Stimulated activated CD4-positive, alpha-beta T cell treated with anti-CD3 and anti-CD28 coated beads, Interleukin-15, amount 100 ng/mL, for 48 hours (primary cell): ENCODE measurements at places on chromosomes 12 and 14.

DNA sequence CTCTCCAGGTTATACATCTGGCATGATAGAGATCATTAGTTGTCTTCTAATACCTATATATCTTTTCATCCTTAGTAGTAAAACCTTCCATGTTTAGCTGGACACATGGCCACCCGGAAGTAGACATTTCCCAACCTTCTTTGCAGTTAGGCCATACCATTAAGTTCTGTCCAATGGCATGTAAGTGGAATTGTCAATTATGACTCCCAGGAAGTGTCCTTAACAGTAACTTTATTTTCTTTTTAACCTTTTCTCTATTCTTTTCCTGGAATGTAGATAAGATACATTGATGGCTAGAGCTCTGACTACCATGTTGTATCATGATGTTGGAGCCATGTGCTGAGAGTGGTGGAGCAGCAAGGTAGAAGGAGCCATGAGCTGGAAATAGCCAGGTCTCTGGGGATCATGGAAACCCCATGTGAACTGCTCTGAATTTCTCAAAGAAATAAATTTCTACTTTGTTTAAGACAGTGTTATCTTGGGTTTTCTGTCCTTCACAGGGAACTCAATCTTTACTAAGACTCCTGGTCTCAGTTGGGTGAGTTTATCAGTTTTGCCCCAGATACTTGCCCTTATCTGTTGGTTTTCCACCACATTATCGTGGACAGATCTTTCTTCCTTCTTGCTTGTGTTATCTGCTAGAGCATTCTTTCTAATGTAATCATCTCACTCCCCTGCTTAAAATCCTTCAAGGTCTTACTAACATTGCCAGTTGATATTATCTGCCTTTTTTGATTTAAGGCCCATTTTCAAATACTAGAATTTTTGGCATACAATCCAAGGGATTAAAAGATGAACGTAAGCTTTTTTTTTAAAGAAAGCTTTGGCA is 5.1 kb upstream of the LTA4H start:
- DNase-seq, result no peak

DNA sequence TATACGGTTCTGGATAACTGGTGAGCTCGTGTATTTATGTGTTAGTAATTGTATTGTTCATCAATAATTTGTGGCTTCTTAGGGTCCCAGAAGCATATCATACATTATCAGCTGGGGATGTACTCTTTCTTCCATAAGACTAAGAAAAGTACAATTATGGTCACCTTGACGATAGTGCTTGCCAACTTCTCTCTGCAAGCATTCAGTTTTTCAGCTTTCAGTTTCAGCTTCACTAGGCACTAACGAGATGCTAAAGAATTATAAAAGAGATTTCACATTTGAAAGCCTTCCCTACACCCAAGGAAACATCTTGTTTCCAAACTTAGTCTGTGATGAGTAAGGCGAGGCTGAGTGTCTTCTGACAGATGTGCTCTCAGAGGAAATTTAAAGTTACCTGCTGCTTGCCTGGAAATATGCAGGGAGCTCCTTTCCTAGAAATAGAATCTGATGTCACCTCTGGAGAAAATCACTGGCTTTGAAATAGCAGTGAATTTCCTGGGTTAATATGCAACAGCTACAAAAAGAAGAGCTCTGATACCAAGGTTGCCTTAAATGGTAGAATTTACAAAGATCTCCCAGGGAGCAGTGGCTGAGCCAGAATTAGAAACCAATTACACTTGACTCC is 1419.9 kb upstream of the TMEM132C start:
- DNase-seq, result no peak

GRCh38 chr12:16449459-16449858 is 102.0 kb downstream of the MGST1 start:
- no peak for DNase-seq

DNA sequence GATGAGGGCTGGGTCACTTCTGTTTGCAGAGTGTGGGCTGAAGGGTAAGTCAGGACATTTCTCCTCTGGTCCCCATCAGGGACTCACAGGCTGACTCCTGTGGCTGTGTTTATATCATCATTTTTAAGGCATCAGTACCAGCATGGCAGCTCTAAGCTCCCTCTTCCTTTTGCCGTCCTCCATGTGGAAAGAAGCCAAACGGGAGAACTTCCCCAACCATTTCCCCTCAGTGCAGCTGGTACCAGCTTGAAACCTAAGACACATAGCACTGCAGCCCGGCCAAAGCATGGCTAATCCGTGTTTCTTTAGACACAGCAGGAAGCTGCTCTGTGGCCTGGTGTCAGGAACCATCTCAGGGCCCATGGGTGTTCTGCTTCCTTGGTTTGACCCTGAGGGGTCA is 31.9 kb upstream of the ATP2A2 start:
- DNase-seq, result no peak

DNA sequence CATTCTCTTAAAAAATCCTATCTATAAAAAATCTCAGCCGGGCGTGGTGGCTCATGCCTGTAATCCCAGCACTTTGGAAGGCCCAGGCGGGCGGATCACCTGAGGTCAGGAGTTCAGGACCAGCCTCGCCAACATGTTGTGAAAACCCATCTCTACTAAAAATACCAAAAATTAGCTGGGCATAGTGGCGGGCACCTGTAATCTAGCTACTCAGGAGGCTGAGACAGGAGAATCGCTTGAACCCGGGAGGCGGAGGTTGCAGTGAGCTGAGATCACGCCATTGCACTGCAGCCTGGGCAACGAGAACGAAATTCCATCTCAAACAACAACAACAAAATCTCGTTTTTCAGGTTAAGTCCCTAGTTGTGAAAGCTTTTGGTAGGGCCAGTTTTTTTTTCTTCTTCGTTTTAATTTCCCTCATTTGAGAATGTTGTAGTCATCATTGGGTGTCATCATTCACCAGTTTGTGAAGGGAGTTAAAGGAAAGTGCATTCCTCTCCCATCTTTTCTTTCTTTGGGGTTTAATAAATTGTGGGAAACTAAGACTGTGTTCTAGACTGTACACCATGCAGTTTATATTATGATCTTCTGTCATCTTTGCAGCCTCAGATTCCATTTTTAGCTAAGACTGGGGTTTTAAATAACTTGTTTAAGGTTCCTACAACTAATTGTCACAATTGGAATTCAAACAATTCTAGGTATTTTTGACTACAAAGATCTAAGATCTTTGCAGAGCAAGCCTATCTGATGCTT is 23.9 kb downstream of the MDM2 start:
- DNase-seq, result no peak

DNA sequence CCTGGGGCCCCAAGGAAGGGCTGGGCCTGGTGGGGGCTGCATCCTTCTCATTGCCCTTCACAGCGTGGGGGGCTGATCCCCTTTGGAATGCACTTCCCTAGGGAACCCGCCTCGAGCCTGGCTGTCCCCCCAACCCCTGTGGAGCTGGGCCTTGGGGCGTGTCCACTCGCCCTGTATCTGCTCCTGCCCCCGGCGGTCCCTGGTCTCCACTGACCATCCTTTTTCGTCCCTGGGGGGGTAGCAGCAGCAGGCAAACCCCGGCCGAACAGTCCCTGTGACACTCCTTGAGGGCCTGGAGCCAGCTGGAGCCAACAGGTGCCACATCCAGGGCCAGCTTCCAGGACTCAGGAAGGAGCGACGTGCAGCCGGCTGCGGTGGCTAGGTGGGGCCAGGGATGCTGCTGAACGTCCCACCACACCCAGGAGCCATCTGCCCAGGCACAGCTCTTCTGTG is 9.4 kb upstream of the GPR132 start:
- no peak for DNase-seq

- no peak for DNase-seq
Observed at GRCh38 chr12:89845767-89846166, 137.1 kb upstream of the ATP2B1 start.

- no peak for DNase-seq
Observed at GRCh38 chr14:54652188-54652587, 85.3 kb downstream of the SAMD4A start.

DNA sequence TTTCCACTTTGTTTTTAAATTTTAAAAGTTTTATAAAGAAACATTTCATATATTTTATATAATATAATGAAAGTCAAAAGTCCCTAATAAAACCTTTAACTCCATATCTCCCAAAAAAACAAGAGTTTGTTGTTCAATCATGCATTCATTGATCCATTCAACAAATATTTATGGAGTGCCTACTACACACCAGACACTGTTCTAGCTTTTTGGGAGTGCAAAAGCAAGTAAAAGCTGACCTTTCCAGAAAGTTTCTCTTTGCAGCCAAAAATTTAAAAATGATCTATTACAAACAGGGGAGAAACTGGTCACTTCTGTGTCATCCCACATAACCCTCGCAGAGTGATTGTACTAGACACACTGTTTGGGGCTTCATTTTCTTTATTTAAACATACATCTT is 740.0 kb upstream of the TBX3 start:
- DNase-seq, result no peak

- DNase-seq, result no peak
Observed at GRCh38 chr12:54933376-54933775, 51.2 kb downstream of the TESPA1 start.

- DNase-seq, result no peak
Observed at GRCh38 chr12:110743571-110744093, 941 bp upstream of the PPP1CC start.
